ENCODE measurements at places on chromosomes 2 and 18. TPM values are rescaled to one million over a fixed set of nuclear protein-coding genes. Genes with fewer than 3 reads are reported as not detected.

ACVR1 gene
- total RNA-seq, result 62.4 TPM

RASGRP3 gene
- 3.0 TPM for total RNA-seq

ADCYAP1 gene
- not detected for total RNA-seq

GCG gene
- not detected for total RNA-seq

ABCB11 gene
- 0.13 TPM for total RNA-seq
